ENCODE measurements at places on chromosomes 3 and 15.

DNA sequence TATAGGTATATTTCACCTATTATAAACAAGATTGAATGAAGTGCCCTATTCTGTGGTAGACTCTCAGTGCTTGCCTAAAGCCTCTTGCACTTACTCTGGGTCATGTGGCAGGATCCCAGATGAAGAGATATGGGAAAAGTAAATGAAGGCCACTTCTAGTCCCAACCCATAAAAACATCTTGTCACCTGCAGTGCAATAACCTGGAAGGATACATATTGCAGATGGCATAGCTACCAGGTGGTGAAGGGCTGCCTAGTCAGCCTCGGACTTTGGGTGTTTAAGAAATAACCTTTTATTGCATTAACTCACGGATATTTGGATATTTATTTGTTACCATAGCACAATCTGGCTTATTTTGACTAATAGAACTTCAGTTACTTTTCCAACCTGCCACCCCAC, 367.1 kb downstream of the UNC13C start:
- DNase-seq: no peak

- no peak for DNase-seq
Observed at GRCh38 chr3:46369675-46370132, 1.0 kb upstream of the CCR5 start.

DNA sequence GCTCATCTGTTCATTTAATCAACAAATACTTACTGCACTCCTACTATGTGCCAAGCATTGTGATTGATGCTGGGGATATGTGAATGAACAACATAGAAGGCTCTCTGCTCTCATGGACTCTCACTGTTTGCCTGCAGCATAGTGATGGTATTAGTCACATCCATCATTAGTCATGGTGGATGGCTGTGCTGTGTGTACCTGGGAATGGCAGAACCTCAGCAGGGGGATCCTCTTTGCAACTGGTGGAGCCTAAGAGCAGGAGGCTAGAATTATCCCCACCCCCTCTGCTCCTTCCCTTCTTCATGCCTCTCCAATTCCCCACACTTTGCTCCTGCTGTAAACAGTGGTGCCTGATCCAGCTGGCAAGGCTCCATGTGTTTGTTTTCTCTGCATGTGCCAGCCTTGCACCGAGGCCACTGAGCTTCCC, 20.5 kb downstream of the BOC start:
- DNase-seq: no peak

DNA sequence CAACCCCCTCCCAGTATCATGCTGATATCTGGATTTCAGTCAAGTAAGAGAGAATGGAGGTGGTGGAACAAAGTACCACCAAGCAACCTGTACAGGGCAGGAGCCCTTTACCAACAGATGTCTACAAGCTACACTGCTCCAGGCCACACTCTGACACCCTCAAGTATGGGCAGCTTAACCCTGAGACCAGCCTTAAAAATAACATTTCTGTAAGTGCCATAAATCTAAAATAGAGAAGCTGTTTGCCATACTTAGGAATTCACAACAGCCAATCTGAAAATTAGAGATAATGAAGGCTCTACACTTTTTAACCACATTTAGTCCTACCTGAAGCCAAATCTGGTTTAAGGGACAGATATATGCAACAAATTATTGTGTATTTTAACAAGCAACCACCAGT, 59.7 kb downstream of the C3orf70 start:
- DNase-seq: no peak

DNA sequence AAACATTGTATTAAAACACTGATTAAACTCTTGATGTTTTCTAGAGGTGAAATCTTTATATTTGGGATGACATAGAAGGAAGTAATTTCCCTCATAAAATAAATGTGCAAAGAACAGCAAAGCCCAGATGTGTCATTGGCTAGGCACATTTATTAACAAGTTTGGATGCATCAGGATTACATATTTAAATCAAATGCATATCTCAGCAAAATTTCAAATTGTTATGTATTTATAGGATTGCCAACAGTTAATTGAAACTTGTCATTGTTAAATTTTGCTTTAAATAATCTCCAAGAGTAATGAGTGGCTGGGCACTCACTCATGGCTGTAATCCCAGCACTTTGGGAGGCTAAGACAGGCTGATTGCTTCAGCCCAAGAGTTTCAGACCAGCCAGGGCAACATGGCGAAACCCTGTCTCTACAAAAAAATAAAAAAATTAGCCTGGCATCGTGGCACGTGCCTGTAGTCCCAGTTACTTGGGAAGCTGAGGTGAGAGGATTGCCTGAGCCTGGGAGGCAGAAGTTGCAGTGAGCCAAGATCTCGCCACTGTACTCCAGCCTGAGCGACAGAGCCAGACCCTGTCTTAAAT, 28.2 kb downstream of the ARIH1 start:
- no peak for DNase-seq
